ENCODE measurements at places on chromosomes 4 and X.
A peak's percentile ranks its signal among the peaks of the same experiment; 100 is the strongest.

GRCh38 chrX:18545771-18546170, 120.4 kb downstream of the CDKL5 start:
- DNase-seq: no peak

GRCh38 chr4:188232428-188232827, 93.2 kb downstream of the TRIML1 start:
- DNase-seq: no peak

GRCh38 chr4:81040012-81040659, 9.6 kb downstream of the BMP3 start:
- DNase-seq: no peak

GRCh38 chrX:71870208-71871098, 40.2 kb upstream of the NHSL2 start:
- no peak for DNase-seq

- DNase-seq: no peak
These were observed 244.2 kb downstream of the PACRGL start for GRCh38 chr4:20944451-20944850.

GRCh38 chr4:151803246-151803645, 42.4 kb upstream of the GATB start:
- no peak for DNase-seq

GRCh38 chr4:74431113-74431826, 13.7 kb upstream of the AREG start:
- DNase-seq: no peak

DNA sequence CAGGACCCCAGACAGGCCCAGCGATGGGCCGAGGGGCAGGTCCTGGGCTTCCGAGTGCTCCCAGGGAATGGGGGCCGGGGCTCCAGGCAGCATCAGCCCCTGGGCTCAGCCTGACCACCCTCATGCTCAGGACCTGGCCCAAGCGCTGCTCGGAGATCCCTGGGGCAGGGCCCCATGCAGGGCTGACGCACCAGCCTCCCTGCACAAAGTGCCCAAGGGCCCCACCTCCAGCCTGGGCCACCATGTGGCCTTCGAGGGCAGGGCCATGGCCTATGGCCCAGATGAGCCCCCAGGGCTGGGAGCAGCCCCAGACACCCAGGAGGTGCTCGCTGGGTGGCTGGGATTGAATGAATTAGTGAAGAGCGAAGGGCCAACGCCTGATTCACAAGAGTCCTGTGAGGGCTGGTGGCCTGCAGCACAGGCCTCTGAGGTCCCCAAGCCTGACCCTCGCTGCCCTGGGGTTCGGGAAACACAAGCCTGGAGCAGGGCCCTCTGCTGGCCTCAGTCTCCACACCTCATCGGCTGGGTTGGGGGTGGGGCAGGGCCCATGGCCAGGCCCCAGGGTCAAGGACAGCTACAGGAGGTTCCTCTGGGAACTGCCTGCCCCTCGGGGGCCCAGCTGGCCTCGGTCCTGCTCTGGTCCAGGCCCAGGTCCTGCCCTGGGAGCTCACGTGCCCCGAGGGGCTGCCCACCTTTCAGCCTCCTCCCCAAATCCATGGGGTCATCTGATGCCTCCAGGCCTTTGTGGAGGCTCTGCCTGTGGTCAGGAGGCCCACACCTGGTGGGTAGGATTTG, 13.3 kb upstream of the FGFR3 start:
- no peak for DNase-seq

DNA sequence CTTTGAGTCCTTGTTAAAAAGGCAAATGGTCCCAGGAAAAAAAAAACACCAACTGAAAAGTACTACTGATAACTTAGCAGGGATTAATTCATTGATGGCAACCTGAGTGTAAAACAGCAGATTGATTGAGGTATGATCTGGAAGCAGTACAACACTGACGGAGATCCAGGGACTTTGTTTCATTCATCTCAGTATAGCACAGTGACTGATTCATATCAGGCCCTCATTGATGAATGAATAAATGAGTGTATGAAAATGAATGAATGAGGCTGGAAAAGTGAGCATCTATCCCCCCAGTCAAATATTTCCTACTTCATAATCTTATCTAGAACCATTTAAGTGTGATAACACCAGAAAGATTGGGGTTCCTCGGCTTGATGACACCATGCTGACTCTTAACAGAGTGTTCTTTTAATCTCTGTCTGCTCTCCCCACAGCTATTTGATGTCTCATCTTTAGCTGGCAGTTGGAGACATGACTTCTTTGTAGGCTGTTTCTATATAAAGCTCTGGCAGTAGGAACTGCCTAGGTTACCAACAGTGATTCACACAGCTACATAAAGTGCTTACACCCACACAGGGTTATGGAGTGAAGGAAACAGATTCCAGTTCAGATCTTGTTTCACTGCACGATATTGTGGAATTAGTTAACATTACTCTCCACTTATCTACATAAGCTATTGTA, 18.6 kb upstream of the RNF128 start:
- no peak for DNase-seq

GRCh38 chr4:150342945-150343344, 239.0 kb upstream of the MAB21L2 start:
- no peak for DNase-seq

DNA sequence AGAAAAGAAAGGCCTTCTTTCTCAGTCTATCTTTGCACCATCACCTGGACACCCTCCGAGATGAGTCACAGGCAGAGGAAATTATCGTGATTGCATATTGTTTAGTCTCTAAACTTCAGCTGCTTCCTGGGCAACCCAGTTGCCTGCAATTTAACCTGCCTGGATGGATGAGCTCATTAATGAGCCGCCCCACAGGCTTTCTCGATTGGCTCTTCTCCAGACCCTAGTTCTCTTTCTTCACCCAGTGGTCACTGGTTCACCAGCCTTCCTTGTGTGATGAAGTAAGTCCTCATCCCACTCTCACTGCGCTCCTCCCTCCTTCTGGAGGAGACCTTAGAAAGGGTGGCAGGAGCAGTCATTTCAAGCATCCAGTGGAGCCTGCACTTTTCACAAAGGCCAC, 94.4 kb downstream of the SOWAHB start:
- DNase-seq: no peak

DNA sequence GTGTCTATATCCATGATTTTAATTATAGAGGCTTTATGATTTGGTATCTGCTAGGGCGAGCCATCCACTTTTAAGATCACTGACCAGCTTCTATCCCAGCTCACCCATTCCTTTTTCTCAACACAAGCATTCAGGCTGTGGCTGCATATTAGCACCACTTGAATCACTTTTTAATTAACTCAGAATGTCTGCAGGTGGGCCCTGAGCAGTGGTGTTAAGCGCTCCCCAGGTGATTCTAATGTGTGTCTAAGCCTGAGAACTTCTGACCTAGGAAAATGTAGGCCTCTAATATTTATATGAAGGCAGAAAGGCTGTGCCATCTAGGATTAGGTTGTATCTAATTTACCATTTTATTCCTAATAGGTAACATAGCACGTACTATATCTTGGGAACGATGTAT, 19.8 kb upstream of the QRFPR start:
- DNase-seq: no peak

DNA sequence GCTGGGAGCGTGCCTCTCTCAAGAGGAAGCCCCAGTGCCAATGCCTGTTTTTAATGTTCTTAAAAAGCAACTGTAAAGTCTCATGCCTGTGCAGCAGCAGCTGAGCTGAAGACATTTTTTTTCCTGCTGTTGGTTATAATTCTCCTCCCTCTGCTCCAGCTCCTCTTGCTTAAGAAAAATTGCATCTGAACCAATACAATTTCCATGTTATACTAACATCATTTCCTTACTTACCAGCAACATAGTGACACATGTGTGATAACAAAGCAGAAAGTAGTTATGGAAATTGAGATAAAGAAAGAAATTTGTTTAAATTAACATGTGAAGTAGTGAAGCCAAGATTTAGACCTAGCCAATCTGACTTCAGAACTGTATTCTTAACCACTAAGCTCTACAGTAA, 101.4 kb downstream of the TBC1D19 start:
- no peak for DNase-seq

GRCh38 chr4:76851375-76851774, 46.6 kb downstream of the SOWAHB start:
- no peak for DNase-seq

GRCh38 chr4:181350615-181351415, 892.4 kb upstream of the TENM3 start:
- no peak for DNase-seq

DNA sequence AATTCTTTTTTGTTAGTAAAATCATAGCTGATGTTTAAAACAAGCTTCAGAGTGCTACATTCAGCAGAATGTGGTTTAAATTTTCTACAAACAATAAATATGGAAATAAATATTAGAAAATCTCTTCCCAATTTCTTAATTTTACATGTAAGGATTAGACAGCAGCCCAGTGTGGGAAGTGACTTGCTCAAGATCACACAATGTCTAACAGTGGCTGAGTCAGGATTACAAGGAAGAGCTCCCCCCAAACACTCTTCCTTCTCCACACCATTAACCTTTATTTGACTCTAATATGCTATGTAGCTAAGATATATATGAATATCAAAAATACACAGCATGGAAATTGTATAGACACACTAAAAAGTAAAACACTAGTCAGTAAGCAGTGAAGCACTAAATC, 59.5 kb downstream of the SLC10A7 start:
- DNase-seq: no peak

DNA sequence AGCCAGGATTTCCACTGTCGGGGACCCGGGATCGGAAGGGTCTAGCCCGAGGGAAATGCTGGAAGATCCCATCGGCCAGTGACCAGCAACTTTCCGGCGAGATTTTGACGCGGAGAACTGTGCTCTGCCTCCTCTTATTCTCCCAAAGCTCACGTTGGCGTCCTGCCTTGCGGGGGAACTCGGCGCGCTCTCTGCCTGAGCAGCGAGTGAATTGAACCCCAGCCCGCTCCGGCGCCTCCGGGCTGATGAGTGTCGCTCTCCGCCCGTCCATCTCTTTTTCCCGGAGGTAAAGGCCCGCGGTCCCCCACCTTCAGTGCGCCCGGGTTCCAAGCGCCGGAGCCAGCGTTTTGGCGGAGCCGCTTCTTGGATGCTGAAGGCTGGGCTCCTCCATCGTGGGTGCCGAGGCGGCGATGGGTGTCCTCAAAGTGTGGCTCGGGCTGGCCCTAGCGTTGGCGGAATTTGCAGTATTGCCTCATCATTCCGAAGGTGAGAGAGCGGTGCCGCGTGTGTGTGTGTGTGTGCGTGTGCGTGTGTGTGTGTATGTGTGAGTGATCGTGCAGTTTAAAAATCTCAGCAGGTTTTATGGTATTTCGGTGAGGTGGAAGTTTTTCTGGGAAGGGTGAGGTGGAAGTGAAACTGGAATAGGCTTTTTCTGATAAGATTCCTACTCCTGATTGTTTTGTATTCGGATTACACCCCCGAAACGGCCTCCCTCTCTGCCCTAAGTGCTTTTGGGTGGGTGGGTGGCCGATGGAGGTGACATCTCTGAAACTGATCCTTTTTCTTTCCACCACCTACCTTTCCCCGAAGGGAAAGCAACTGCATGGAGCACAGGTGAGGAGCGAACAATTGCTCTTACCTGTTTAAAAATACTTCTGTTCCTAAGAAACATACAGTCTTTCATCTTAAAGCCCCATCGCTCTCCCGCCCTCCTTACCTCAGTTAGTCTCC, 752 bp downstream of the FRAS1 start:
- DNase-seq: peak; percentile 37

DNA sequence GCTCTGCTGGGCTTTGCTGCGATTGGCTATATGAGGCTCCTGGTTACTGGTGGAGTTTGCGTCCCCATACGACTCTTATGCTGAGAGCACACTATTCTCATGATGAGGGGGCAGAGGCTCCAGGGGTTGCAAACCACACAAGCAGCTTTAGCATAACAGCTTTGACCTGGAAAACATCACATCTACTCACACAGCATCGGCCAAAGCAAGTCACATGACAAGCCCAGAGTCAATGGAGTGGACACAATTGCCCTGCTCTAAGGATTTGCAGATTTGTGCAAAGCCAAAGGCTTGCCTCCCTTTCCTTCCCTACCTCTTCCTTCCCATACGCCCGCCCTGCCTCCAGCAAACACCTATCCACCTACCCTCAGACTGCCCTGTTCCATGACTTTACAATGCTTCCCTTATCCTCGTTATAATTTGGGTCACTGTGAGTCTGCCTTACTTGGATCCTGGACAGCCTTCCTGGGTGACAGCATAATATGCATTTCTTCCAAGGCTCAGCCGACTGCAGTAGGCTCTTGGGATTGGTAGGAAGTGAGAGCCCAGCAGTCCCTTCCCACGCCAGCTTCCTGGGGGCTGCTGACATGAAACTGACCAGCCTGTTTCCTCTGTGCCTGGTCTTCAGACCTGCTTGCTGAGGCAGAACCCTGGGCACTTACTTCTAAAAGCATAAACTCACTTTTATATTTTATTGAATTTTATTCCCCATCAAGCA, 208.2 kb upstream of the PSAPL1 start:
- DNase-seq: no peak
